Esophagus squamous epithelium (tissue), 5 donors: ENCODE measurements at places on chromosomes 3 and 15.

- DNase-seq, result no peak
Observed at GRCh38 chr3:197224034-197224444, 74.4 kb downstream of the DLG1 start.

DNA sequence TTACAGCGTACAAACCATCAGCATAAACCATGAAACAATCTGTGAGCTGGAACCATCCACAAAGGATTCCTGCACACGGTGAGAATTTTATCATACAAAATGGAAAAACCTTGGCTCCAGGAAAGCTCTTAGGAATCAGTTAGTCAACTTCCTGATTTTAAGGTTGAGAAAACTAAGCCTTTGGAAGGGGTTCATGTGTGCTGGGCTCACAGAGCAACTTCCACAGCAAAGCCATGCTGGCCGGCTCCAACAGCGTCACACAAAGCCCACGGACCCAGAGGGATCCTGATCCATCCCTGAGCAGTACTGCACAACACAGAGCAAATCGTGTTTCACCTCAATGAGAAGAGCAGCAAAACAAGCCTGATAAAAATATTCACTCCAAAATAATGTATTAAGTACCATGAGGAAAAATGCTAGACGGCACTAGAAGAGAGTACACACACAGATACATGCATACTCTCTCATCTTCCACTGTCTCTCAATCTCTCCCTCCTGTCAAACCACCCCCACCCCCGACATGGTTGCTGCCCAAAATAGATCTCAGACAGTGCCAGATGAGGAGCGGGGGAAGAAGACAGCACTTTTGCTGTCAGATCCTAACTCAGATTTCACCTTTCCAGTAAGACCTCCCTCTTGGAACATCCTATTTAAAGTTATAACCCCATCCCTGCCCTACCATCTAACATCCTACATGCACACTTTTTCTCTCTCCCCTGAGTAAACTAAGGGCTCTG lies 58.6 kb downstream of the MB21D2 start:
- DNase-seq, result no peak

DNA sequence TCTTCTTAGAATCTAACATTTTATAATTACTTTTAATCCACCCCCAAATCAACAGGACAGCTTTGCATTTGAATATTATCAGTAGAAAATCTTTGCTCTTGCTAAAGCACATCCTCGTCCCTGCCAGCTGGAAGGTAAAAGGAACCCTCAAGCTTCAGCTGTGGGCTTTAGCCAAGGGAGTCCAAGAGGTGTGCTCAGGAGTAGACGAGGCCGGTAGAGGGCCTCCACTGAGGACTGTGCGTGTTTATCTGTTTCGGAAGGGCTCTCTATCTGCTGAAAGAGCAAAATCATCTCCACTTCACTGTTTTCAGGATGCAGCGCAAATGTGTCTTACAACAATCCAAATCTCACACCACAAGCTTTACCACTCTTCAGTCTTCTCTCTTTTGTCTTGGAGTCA lies 257.4 kb upstream of the IL12A start:
- no peak for DNase-seq

GRCh38 chr3:126153695-126154360 lies 26.6 kb downstream of the ALDH1L1 start:
- no peak for DNase-seq

DNA sequence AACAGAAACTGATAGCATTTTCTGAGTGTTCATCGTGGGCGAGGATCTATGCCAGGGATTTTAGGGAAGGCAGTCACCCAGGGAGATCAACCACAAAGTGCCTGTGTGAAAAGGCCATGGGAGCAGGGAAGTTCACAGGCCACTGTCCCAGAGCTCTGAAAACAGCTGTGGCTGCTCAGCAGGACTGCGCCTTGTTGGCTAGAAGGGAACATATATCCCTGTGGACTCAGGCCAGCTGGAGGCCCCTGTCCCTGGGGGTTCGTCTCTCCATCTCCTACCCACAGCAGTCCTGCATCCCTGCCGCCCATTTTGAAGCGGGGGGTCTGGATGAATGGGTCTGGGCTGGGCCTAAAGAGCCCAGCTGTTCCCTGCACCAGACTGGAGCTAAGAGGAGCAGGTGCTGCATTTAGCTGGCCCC lies 27.8 kb downstream of the PPCDC start:
- no peak for DNase-seq

GRCh38 chr3:158486200-158486599 lies 84.8 kb upstream of the MLF1 start:
- no peak for DNase-seq

DNA sequence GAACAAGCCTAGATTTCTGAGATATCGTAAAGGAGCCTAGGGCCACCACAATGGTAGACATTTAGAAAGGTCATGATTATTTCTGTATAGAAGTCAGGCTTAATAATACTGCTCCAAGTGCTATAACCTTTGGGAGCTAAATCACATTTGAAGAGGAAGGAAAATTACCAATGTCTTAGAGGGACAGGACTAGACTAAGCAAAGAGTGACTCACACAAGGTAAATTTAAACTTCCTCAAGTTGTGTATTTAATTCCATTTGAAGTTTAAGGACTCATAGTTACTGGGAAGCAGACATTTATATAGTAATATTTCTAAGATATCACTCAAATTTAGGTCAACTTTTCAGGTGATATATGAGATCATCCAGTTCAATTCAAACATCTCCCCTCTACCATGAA lies 227.6 kb upstream of the MME start:
- no peak for DNase-seq

DNA sequence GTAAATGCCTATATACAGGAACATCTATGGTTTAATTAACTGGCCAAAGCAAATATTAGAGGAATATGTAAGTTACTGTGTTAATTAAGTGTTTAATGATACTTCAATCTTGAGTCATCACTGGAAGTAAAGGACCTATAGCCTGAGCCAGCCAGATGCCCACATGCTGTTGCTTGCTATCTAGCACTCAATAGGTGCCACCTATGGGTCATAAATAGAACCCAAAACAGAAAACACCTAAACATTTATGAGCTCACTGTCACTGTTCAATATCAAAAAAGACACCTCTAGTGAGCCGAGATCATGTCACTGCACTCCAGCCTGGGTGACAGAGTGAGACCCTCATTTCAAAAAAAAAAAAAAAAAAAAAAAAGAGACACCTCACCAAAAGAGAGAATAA lies 48.4 kb upstream of the IP6K2 start:
- DNase-seq, result no peak

GRCh38 chr3:104612218-104612617 lies 754.5 kb upstream of the ALCAM start:
- DNase-seq, result no peak

DNA sequence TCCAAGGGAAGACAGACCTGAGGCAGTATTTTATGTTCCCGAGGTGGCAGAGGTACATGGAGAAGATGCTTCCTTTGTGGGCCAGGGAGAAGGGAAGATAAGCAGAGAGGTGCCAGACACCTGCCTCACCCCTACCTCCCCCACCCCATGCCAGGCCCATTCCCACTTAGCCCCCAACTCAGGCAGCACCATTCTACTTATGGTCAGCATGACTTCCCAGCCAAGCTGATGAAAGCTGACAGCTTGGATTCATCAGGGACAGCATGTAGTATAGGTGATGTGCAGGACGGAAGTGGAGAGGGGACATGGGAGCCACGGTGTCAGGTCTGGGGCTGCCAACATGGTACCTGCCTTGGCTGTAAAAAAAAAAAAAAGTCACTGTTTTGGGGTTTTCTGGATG lies 57.5 kb upstream of the CSPG4 start:
- no peak for DNase-seq

DNA sequence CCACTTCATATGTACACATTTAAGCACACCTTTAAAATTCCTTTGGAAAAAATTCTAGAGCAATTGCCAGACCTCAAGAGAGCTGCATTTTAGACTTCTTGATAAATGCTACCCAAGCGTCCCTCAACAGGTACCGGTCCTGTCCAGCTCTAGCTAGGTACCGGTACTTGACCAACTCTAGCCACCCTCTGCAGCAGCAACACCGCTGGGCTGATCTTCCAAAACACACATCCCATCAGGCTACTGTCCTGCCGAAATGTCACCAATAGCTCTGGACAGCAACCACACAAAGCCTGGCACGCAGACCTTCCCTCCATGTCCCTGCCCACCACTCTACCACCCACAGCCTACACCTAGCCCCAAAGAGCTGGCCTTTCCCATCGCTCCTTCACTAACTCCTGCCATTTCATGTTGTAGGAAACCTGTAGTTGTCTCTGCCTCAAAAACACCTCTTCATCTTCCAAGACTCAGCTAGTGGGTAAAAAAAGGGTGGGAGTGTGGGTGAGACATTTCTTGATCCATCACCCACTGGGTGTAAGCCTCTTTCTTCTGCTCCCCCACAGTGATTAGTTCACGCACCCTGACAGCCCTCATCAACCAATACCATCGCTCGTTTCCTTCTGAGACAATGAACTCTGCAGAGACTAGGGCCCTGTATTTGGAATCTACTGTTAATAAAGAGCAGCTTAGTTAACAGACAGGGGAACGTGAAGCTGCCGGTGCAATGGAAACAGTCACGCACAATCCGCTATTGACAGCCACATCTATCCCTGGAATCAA lies 6.8 kb downstream of the CHSY1 start:
- DNase-seq, result no peak

- DNase-seq, result no peak
Observed at GRCh38 chr15:94620632-94621031, 389.3 kb downstream of the MCTP2 start.

- DNase-seq, result no peak
Observed at GRCh38 chr3:195806211-195806915, 5.4 kb downstream of the MUC4 start.

DNA sequence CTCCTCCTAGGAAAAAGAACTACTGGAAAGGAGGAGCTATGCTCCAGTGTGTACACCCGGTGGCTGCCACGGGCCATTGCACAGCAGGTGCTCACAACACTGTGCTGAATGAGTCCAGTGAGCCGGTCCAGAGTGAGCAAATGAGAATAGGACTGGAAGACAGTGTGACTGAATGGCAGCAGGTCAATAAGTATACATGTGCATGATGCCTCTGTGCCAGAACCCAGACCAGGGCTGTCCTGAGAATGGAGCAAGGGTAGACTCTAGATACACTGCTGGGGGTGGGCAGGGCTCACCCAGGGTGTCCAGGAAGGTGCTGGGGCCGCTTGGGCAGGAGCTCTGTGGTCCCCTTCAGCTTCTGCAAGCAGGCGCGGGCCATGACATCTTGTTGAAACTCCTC lies 8.3 kb downstream of the POLG start:
- no peak for DNase-seq

- DNase-seq, result no peak
Observed at GRCh38 chr3:162302983-162303624, 806.5 kb downstream of the OTOL1 start.

GRCh38 chr3:132641837-132642538 lies 17.6 kb downstream of the ACAD11 start:
- no peak for DNase-seq

DNA sequence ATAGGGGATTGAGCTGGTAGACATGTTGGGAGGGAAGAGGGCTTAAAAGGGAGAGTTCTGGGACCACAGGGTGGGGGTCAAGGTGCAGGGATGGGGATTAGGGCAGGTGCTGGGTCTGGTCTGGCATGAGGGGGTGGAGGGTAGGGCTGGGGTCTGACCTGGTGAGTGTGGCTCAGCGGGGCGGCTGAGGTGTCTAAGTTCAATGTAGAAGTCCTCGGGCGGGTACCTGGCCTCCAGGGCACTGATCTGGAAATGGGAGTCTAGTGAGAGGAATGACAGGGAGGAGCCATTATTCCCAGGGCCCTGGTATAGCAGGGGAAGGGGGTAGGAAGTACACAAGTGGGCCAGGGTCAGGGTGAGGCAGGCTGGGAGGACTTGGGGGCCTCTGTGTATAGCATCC lies 39.6 kb downstream of the RAB11A start:
- no peak for DNase-seq

DNA sequence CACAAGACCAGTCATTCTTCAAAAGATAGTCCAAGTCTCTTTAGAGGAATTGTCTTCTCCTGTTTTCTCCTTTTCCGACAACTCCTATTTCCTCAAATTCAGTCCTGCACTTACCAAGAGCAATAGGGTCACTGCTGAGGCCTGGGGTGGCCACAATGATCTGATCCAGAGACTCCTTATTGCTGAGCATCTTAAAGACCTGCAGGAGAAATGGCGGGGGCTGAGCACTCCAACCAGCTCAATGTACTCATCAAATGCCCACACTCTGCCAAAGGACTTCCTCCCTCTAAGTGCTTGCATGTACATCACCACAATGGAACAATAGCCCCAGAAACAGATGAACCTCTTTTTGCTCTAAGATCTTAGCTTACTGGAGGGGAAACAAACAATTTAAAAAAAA lies 9.6 kb downstream of the UBL7 start:
- DNase-seq, result no peak

GRCh38 chr15:61095804-61096506 lies 133.1 kb downstream of the RORA start:
- no peak for DNase-seq
